AG04450 (cell line): ENCODE measurements at places on chromosomes 6 and 20.

GRCh38 chr6:14458669-14459266, 341.2 kb downstream of the CD83 start:
- DNase-seq = peak; percentile 86

DNA sequence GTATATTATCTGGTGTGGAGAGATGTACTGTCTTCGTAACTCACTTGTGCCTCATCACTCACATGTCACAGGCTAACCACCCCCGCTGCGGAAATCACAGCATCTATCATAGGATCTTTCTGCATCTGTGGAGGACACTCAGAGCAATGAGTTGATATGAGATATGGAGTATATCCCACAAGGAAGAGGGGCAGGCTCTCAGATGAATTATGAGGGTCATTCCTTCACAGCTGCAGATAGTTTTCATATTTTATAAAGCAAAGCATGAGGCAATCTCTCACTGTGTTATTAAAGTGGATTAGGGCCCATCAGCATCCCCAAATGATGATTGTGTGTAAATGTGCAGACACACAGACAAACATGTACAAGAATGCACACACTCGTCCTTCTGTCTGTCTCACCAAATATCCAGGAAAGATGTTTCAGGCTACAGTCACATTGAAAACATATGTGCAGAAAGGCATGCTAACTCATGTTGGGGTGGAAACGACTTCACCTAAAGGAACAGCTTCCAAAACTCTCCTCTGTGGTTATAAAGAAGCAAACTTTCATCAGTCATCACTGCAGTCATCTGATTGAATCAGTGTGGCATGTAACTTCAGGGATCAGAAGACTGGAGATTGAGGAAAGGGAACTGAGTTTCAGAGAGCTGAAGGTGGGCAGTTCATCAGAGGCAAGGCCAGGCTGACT, 164.7 kb downstream of the FOXC1 start:
- no peak for DNase-seq

DNA sequence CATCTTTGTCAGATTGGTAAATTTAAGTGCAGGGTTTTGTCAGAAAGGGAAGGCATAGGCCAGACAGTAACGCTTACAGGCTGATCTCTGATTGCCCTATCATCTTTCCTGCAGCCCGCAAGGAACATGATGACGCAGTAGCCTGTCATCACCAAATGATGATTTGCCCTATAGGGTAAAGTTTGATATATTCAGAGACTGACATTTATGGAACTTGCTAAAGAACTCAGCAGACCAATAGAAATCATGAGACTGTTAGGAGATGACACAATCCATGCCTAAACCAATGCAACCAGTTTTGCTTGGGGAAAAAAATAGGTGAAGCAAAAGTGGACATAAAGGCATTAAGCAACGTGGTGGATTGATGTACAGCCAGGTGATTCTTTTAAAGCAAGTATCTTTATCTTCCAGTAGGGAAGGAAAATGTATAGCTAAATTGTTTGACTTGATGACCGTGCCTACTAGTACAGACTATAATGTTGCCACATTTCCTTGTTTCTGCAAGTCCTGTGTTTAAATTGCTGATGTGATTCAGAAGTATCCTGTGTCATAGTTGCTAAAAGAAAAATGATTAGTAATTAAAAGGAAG, 2.4 kb downstream of the NUS1 start:
- DNase-seq = no peak

DNA sequence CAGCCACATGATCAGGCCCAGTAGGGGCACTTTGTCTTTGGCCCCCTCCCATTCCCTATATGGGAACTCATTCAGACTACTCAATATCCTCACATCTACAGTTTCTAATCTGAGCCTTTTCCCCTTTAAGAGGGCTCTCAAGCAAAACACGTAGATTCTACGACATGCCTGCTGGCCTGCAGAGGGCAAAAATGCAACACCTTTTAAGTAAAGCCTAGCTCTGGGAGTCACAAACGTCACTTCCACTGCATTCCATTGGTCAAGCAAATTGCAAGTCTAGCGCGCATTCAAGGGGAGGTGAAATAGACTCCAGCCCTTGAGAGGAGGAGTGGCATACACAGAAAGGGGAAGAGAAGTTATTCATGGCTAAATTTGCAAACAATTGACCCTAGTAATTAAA, 70.6 kb downstream of the CDC40 start:
- no peak for DNase-seq

DNA sequence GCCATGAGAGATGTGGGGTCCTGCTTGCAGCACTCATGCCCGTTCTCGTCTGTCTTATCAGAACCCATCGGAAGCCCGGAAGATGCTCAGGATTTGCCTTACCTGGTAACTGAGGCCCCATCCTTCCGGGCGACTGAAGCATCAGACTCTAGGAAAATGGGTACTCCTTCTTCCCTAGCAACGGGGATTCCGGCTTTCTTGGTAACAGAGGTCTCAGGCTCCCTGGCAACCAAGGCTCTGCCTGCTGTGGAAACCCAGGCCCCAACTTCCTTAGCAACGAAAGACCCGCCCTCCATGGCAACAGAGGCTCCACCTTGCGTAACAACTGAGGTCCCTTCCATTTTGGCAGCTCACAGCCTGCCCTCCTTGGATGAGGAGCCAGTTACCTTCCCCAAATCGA, 8.3 kb downstream of the PI16 start:
- DNase-seq = no peak

DNA sequence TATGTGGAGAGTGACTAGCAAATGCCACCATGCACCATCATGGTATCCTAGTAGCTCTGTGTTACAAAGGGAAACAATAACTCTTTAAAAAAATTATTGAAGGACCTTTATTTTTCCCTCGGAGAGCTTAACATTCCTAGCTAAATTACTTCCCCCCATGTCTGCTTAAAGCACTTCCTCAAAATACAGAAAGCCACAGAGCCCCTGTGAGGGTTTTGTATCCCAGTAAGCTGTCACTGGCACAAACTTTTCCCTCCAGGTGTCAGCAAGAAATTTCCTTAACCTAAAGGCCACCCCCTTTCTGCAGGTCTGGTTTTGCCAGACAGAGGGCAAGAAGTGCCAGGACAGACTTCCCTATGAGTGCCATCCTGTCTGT, 340.0 kb upstream of the PRDM1 start:
- no peak for DNase-seq

DNA sequence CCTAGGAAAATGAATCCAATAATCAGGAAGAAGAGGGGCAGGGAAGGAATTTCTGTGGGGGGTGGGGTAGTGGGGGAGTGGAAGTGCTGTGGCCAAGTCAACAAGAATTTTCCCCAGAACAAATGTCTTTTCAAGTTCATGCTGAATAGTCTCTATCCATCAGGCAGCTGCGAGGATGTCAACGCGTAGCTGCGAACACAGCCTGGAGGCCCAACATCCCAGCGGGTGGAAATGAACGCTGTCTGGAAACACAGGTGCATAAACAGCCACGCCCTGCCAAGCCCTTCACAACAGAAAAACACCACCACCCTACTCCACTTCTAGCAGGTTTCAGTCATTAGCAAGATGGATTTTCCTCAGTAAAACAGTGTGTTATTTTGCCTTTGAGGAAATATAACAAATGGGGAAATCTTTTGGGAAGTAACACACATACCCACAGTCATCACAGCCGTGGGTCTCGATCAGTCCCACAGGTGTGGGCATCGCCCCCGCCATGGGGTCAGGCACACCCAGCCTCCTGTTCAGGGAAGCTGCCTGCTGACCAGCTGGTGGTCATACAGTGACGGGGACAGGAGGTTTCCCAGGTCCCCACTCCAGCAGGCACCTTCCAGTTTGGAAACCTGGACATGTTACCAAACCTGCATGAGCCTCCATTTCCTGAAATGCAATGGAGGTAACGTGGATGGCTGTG, 112.1 kb upstream of the THBS2 start:
- no peak for DNase-seq
